ENCODE measurements at places on chromosomes 6 and 20. TPM values are rescaled to one million over a fixed set of nuclear protein-coding genes. Genes with fewer than 3 reads are reported as not detected.

The POLR1C gene
- total RNA-seq = 51.0 TPM

The TRIM10 gene
- not detected for total RNA-seq

The KCNQ5 gene
- total RNA-seq = 1.2 TPM

The ARMC12 gene
- total RNA-seq = 0.44 TPM

The FHL5 gene
- not detected for total RNA-seq

The ACTL10 gene
- total RNA-seq = not detected

The EIF6 gene
- total RNA-seq = 401 TPM

The HLA-DOB gene
- total RNA-seq = 0.23 TPM

The ZNF341 gene
- 5.7 TPM for total RNA-seq

The POM121L2 gene
- not detected for total RNA-seq

The DEFB128 gene
- not detected for total RNA-seq

The NRN1 gene
- 1.0 TPM for total RNA-seq

The SNAI1 gene
- total RNA-seq = 12.8 TPM

The HLA-DRB5 gene
- not detected for total RNA-seq

The IL20RA gene
- total RNA-seq = not detected

Data from A549 treated with ZK216348 at 1 μM for 4 hours (cell line).